ENCODE measurements at places on chromosomes 1 and 21.

GRCh38 chr1:203173566-203173965 lies 2.1 kb downstream of the MYBPH start:
- no peak for DNase-seq

GRCh38 chr1:107740579-107740978 lies 224.4 kb downstream of the VAV3 start:
- DNase-seq, result no peak

- DNase-seq, result no peak
These were observed 269.7 kb downstream of the LMO4 start for GRCh38 chr1:87598429-87598828.

DNA sequence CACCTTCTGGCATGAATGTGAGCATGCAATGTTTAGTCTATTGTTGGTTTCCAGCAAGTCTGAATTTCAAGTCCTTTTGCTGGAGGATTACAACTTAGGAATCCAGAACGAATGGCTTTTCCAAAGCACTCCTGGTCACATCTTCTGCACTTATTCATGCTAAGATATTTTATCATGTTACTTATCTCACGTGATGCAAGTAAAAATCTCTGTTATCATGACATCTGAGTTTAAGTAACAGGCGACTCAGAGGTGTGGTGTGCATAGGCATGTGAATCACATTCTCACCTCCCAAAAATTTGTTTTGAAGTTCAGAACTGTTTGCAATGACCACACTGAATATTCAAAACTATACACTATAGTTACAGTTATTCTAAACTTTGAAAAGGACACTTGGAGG lies 204.8 kb upstream of the FGGY start:
- no peak for DNase-seq

GRCh38 chr1:23664837-23665795 lies 26.5 kb upstream of the RPL11 start:
- no peak for DNase-seq

DNA sequence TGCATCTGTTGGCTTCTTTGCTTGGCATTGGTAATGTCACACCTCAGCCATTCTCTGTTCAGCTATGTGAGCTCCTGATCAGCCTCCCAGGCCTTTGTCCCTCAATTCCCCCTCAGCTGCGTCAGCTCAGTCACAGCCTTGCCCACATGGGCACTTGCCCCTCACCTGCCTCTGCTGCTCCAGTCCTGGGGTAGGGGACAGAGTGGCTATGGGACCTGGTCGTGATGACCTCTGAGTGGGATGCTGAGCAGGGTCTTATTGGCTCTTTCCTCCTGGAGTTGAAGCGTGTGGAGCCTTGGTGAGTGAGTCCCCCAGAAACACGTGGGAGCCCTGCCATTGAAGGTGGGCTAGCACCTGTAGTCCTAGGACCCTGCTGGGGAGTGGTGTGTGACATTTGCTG lies 61.4 kb upstream of the TLR5 start:
- DNase-seq, result no peak

- DNase-seq, result no peak
These were observed 271.8 kb downstream of the MATN1 start for GRCh38 chr1:30451532-30452125.

DNA sequence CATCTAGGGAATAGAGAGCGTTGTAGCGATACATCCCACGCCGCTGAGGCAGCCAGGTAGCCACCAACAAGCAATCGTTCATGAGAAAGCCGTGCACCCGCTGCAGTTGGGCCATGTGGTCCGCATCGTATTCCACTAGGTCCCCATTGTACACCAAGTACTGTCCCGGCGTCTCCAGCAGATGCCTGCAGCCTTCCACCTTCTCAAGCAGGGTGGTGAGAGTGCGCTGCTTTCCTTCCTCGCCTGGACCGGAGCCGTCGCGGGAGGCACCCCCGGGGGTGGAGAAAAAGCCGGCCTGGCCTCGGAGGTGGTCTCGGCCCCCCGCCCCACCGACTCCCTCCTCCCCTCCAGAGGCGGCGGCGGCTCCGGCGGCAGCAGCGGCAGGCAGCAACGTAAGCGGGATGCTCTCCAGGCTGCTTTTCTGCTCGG lies 595 bp downstream of the EXOC8 start:
- no peak for DNase-seq

DNA sequence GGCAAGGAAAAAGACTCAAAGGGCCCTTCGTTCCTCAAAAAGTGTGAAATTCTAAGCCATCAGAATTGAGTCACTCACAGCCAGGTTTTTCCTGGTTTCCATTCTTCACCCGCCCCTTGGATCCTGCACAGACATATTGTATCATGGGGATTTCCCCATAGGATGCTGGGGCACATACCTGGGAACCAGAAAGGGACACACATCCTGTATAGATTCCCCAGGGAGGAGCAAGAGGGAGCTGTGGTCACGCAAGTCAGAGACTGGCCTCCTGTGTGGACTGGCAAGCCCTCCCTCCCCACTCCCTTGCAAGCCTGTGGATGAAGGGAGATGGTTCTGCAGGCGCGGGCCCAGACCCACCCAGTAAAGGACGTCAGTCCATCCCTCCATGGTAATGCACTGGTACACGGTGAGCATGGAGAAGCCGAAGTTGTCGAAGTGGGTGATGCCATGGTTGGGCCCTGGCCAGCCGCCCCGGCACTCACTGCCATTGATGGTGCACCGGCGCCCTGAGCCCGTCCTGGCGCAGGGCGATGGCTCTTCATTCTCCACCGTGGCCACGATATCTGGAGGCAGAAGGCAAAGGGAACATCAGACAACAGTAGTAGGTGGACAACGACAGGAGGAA lies 23.2 kb downstream of the CACNA1S start:
- DNase-seq, result no peak

DNA sequence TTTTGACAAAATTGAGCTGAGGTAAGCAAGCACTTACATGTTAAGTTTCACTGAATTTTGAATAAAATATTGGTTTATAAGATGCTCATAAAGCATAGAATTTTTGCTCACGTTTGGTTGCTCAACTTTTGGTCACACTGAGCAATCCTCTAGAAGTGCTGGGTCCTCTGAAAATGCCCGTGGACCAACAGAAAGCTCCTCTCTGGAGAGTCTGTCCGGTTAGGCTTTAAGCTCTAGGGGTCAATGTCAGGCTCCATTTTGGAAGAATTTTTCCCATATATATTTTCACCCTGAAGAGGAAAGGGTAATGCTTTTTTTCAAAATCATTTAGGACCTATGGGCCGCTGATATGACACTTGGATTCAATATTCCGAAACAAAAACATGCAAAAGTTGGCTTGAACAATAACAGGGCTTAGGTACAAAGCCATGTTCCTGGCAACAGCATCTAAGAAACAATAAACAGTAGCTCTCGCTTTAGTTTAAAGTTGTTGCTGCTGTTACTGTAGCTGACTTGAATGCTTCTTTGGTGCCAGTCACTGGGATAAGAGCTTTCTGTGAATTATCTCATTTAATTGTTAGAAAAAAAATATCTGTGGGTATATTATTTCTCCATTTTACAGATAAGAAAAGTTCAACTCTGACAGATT lies 131.7 kb upstream of the ESRRG start:
- no peak for DNase-seq

DNA sequence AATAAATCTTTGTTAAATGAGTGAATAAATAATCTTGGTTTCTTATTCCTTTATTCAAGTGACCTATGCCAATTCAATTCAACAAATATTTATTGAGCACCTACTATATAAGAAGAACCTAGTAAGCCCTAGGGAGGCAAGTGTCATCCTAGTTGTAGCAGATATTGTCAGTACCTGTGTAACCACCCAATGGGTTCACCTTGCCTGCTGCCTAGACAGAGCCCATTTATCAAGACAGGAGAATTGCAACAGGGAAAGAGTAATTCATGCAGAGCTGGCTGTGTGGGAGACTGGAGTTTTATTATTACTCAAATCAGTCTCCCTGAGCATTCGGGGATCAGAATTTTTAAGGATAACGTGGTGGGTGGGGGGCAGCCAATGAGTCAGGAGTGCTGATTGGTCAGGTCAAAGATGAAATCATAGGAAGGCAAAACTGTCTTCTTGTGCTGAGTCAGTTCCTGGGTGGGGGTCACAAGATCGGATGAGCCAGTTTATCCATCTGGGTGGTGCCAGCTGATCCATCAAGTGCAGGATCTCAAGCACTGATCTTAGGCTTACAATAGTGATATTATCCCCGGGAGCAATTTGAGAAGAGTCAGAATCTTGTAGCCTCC lies 53.8 kb upstream of the KCNA3 start:
- no peak for DNase-seq

- DNase-seq, result no peak
These were observed 46.7 kb downstream of the CAPZB start for GRCh38 chr1:19438516-19439195.

GRCh38 chr1:19412654-19413053 lies 72.7 kb downstream of the CAPZB start:
- no peak for DNase-seq

- no peak for DNase-seq
These were observed 71.9 kb downstream of the LHX9 start for GRCh38 chr1:197989058-197989457.

- no peak for DNase-seq
These were observed 1560.3 kb downstream of the MRPL39 start for GRCh38 chr21:24046829-24047443.

DNA sequence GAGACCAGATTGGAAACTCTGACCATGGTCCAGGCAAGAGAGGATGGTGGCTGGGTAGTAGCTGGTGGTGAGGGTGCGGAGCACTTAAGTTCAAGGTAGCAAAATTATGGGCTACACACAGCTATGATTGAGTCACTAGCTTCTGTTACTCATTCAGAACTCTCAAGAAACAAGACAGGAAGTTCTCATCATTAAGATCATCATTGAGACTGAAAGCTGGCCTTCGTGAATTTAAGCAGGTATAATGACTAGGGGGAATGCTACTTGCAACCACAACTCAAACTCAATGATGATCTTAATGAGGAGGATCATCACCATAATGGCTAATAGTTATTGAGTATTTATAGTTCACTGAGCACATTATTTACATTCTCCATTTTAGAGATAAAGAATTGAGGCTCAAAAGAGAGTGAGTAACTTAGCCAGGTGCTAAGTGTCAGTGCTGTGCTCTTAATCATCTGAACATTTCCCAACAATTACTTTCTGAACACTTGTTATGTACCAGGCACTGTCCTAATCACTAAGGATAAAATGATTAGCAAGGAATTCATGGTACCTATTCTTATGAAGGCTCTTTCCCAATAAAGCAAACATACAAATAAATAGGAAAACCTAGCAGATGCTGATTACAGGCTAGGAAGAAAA lies 286.3 kb upstream of the C1orf105 start:
- DNase-seq, result no peak

GRCh38 chr1:8878448-8878697 lies at the start of gene ENO1:
ENO1 (minus strand) TSS chr1:8878686; CDS start chr1:8874908, 3,778 bp downstream.
- DNase-seq, result no peak

- peak; percentile 5 for DNase-seq
These were observed 51.7 kb downstream of the WNT9A start for GRCh38 chr1:227895828-227896685.
